ENCODE measurements at places on chromosomes 12 and 14.
A peak's percentile ranks its signal among the peaks of the same experiment; 100 is the strongest.

- DNase-seq, result no peak
Measured at GRCh38 chr12:80766897-80767296, 50.2 kb downstream of the MYF5 start.

GRCh38 chr12:116552773-116553373 is 6.3 kb upstream of the MAP1LC3B2 start:
- no peak for DNase-seq

GRCh38 chr12:79826267-79827128 is 108.4 kb downstream of the PPP1R12A start:
- DNase-seq, result no peak

- DNase-seq, result no peak
Measured at GRCh38 chr14:57319636-57320192, 50.9 kb downstream of the AP5M1 start.

DNA sequence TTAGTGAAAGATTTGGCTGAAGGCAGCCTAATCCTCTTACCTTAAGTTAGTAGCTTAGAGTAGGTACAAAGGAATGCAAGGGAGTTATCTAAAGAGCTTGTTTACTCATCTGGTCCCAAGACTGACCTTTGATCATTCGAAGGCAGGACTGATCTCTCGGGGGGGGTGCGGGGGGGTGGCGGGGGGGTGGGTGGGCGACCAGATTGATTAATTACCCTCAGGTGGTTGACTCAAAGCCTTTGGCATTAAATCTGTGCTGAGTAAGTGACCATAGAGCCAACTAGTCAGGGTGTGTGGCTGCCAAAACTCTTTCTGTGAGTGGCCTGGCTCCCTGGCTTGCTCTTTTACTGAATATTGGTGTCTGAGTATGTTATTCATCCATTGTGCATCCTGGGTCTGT is 731.9 kb upstream of the FBXO33 start:
- no peak for DNase-seq

- no peak for DNase-seq
Measured at GRCh38 chr12:93663006-93663728, 14.0 kb upstream of the CRADD start.

DNA sequence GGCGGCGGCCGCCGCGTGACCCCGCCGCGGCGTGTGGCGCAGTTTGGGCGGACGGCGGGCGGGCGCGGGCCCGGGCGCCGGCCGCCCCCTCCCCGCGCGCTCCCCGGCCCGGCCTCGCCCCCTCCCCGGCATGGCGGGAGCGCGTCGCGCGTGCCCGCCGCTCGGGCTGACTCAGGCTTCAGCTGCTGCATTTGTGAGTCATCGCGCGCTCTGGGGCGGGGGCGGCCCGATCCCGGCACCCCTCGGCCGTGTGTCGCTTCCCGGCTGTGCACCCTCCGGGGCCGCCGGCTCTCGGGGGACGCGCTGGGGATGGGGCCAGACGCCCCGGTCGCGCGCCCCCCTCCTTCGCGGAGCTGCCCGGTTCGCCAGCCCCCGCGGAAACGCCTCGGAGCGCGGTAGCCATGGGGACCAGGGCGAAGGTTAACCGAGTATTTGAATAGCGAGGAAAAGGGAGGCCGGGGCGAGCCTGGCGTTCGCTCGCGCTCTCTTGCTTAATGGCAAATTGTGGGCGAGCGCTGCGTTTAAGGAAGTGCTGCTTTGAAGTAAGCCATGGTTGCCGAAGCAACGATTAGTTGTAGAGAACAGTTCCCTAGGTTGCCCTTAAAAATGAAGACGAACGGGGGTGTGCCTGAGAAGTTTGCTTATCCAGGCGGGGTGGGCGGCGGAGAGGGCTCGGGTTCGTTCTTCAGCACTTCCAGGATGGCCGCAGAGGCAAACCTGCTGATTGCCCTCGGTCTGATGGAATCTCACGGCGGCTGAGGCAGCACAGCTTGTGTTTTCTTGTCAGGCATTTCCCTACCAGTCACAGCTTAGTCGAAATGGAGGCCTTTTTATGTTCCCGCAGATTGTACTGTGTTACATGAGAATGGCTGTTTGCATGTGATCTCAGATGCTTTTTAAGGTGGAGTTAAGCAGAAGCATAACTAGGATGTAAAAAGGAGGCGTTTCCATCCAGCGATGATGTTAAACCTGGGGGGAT is 896 bp downstream of the EIF5 start:
- peak; percentile 70 for DNase-seq

- DNase-seq, result no peak
Measured at GRCh38 chr12:25623816-25624215, 70.7 kb upstream of the LMNTD1 start.

DNA sequence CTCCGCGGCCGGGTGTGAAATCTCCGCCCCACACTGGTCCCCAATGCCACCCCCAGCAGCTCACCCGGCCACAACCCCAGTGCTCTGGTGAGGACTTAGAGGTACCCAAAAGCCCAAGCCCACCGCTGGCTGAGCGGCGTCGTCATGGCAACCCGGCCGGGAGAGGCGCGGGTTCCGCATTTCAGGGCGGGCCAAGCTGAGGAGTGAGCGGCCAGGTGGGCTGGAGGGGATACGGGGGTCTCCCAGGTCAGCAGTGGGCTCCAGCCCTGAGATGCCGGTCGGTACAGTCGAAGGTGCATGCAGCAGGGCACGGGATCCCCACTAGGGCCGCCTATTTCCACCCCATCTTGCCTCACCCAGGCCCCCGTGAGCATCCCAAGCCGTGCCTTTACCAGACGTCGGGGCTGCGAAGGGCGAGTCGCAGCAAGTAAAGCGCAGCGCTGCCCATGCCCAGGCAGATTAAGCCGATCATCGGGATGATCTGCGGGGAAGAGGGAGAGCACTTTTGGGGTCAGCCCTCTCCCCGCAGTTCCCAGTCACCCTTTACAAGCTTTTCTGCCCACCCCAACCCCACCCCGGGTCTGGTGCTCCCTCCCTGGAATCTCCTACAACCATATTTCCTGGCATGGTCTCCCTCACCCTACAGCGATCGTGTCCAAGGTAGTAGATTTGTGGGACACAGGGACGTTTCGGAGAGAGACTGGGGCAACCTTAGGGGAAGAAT is 6.9 kb downstream of the SHMT2 start:
- no peak for DNase-seq

DNA sequence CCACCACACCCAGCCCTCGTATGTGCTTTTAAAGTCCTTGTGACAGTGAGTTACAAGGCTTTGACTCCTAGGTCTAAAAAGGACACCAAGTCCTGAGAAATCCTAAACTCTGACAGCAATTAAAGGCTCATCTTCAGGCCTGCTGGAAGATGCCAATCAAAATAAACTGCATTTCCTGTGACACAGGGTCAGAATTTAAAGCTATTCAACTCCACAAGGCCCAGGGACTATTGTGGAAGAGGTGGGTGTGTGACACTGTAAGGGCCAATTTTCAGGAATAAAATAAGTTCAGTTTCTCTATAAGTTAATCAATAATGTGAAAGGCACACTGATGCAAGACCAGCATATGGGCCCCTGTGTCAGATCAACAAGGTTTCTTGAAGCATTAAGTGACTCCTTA is 69.5 kb upstream of the HECTD1 start:
- no peak for DNase-seq

DNA sequence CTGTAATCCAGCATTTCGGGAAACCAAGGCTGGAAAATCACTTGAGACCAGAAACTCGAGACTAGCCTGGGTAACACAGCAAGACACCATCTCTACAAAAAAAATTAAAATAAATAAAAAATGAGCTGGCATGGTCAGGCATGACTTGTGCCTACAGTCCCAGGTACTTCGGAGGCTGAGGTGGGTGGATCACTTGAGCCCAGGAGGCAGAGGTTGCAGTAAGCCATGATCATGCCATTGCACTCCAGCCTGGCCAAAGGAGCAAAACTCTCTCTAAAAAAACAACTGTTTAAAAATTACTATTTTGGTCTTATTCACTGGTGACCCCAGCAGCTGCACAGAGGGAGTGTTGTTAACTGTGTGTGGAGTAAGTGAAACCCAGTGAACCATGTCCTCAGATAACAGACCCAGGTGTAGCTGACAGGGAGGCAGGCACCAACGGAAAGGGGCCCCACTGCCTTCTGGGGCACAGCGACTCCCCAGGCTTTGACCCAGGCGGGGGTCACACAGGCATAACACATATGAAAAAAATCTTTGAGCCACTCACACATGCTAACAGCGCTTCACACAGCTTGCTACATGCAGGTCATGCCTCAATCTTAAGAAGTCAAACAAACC is 12.1 kb downstream of the DDX54 start:
- DNase-seq, result no peak

DNA sequence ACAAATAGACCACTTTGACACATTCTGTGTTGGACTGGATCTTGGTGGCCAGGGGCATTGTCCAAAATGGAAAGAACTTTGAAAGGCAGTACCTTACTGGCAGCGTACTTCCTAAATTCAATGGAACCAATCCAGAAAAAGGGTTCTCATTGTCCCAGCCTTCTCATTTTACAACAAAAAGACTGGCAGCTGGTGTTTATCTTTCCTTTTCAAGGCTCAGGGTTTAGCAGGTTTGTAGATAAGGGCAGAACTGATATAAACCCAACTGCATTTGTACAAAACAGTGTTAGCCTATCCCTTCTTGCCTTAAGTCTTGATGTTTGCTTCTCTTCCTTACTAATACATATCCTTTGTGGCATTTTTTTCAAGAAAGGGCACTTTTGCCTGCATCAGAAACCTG is 7.7 kb downstream of the THAP2 start:
- DNase-seq, result no peak

- DNase-seq, result no peak
Measured at GRCh38 chr12:16034136-16034817, 123.1 kb downstream of the DERA start.

DNA sequence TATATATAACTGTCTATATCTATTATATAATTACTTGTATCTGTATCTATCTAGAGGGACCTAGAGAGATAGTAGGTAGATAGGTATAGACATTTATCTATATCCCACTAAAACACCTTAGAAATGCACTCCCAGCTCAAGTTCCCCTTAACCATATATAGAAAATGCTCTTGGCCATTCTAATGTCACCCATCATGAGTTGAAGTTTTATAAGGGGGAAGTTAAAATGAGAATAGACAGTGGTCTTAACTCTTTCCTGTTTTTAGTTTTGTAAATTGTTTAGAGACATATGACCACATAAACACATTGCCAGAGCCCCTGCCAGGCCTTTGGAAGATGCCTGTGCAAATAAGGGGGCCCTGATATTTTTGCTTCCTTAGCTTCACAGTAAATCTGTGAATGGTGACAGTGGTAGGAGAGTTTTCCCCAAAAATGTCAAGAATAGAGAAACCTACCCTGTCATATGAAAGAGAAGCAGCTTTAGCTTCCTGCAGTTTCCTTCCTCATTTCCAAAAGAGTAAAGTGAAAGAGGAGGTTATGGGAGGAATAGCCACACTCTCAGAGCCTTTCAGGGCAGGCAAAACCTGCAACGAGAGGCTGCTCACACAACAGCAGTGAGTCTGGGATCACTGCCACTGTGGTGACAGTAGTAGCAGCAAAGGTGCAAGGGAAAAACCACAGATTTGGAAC is 45.5 kb downstream of the MGST1 start:
- DNase-seq, result no peak

DNA sequence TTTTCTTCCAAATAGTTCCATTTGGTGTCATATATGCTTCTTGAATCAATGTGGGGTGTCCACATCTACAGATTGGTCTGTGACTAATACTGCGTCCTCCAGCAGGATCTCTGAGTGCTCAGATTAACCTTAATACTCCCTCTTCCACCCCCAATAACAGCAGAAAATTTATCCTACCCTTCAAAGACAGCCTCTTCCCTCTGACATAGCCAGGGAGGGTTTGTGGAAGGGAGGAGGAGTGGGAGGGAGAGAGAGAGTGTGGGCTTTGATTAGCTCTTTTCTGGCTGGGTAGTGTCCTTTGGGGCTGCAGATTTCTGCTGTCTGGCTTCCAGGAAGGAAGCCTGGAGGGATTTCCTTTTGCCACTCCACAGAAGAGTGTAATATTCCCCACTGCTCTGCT is 220.7 kb downstream of the TTC6 start:
- no peak for DNase-seq

DNA sequence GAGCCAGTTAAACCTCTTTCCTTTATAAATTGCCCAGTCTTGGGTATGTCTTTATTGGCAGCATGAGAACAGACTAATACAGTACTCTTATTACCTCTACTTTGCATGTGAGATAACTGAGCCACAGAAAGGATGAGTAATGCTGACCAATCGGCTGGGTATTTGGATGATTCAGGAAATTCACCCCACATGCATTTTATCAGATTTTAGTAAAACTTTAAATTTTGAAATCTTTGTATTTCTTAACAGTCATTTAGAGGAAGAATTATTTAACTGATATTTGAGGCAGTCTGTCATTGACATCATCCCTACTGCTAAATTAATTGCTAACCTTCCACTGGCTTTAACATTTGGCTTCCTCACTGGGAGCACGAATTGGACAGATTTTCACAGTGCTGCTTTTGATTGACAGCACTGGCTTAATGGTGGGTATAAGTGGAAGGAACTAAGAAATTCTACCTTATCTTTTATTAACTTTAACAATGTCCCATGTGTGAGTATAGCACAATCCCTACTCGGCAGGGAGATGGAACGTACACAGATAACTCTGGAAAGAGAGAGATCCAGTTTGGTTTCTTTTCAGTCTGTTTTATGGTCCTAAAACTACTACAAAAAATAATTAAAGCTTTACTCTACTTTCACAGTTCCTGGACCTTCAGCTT is 261.0 kb downstream of the DACT1 start:
- peak; percentile 27 for DNase-seq

- DNase-seq, result no peak
Measured at GRCh38 chr12:89414322-89414721, 62.0 kb upstream of the DUSP6 start.

GRCh38 chr12:16634786-16635185 is 28.8 kb upstream of the LMO3 start:
- DNase-seq, result no peak
